Central memory CD8-positive, alpha-beta T cell (primary cell): ENCODE measurements at places on chromosomes 16 and 17.

- H3K36me3 ChIP-seq: no peaks in the 10 kb centered on the region
- DNase-seq: no peak
- no peak overlapping the region for H3K4me3 ChIP-seq
- no peaks in the 10 kb centered on the region for H3K27me3 ChIP-seq
- no peak overlapping the region for H3K27ac ChIP-seq
Observed at GRCh38 chr17:17924131-17924856, 47.9 kb downstream of the TOM1L2 start.

DNA sequence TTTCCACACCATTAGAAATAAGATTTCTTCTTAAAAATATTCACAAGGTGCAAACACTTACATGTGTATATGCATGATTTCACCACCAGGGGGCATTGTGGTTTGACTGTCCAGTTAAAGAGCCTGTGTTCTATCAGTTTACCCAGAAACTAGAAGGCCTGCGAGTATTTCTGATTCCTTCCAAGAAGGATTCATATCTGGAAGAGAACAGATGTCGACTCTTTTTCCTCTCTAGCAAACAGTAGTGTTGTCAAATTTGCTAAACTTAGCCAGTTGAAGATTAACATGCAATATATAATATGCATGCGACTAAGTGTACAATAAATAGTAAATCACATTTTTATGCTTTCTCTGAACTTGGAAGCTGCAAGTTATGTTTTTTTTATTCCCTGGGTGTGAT lies 404.1 kb downstream of the WWOX start:
- peaks cover 2% of the 10 kb centered on the region for H3K36me3 ChIP-seq
- no peaks in the 10 kb centered on the region for H3K4me1 ChIP-seq
- no peak overlapping the region for H3K4me3 ChIP-seq

- no peaks in the 10 kb centered on the region for H3K36me3 ChIP-seq
- no peaks in the 10 kb centered on the region for H3K27me3 ChIP-seq
- H3K27ac ChIP-seq: no peak overlapping the region
- DNase-seq: no peak
- no peak overlapping the region for H3K4me3 ChIP-seq
- H3K4me1 ChIP-seq: no peaks in the 10 kb centered on the region
Observed at GRCh38 chr17:69954241-69954925, 120.6 kb upstream of the KCNJ16 start.

DNA sequence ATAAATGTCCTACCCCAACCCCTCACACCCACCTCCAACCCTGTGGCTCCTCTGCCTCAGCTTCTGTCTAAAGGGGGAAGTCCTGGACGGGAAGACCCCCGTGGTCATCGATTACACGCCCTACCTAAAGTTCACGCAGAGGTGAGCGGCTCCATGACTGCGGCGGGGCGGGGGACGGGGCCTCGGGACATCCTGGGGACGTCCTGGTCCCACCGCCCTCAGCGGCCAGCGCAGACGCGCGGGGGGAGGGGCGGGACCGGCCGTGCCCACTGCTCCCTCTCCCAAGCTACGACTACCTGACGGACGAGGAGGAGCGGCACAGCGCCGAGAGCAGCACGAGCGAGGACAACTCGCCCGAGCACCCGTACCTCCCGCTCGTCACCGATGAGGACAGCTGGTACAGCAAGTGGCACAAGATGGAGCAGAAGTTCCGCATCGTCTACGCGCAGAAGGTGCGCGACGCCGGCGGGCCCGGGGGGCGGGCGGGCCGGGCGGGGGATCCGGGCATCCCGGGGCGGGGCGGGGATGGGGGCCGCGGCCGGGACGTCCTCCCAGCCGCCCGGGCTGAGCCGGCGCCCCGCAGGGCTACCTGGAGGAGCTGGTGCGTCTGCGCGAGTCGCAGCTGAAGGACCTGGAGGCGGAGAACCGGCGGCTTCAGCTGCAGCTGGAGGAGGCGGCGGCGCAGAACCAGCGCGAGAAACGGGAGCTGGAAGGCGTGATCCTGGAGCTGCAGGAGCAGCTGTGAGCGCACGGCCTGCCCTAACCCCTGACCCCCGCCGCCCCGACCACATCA lies 6.7 kb downstream of the RUNDC3A start:
- DNase-seq: no peak
- H3K27ac ChIP-seq: no peak overlapping the region
- peaks cover 48% of the 10 kb centered on the region for H3K27me3 ChIP-seq
- peaks cover 14% of the 10 kb centered on the region for H3K36me3 ChIP-seq
- peaks cover 17% of the 10 kb centered on the region for H3K4me1 ChIP-seq

GRCh38 chr16:85670840-85671239 lies 17.9 kb downstream of the GINS2 start:
- no peak for DNase-seq
- no peaks in the 10 kb centered on the region for H3K27me3 ChIP-seq
- H3K4me3 ChIP-seq: no peak overlapping the region
- H3K4me1 ChIP-seq: no peaks in the 10 kb centered on the region
- peak overlapping the region; percentile 35 for H3K27ac ChIP-seq

- peaks cover 2% of the 10 kb centered on the region for H3K36me3 ChIP-seq
- H3K4me1 ChIP-seq: peaks cover 16% of the 10 kb centered on the region
- peak overlapping the region; percentile 35 for H3K27ac ChIP-seq
- H3K4me3 ChIP-seq: no peak overlapping the region
- H3K27me3 ChIP-seq: peaks cover 16% of the 10 kb centered on the region
Observed at GRCh38 chr17:77002103-77003045, 134.2 kb downstream of the MGAT5B start.

DNA sequence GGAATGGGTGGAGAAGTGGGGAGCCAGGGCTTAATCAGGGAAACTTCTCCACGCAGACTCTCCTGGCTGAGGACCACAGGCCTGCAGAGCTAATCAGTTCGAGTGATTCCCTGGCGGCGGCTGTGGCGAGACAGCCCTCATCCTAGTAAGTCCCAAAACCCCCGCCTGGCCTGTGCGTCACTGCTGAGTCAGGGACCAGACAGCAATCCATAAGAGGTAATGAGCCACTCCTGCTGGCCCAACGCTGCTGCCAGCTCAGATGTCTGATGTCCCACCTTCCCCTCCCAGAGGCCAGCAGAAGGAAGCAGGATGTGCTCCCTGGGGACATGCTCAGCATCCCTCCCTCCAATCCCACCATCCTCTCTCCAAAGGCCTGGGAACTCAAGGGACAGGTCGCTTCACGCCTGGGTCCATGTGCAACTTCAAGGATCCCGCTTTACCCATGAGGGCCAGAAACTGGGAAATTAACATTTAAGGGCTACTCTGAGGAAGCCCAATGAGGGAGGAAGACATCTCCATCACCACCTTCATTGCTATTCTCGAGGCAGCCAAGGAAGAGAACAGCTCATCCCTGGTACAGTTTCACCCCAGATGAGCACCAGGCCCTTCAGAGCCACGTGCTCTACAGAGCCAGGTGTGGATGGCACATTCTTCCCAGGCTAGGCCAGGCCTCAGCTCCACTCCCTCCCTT lies 7.9 kb downstream of the ACLY start:
- no peak overlapping the region for H3K27ac ChIP-seq
- H3K4me3 ChIP-seq: no peak overlapping the region
- no peak for DNase-seq
- no peaks in the 10 kb centered on the region for H3K27me3 ChIP-seq
- H3K4me1 ChIP-seq: peaks cover 25% of the 10 kb centered on the region

GRCh38 chr17:76599694-76600460 lies 14.2 kb upstream of the ST6GALNAC2 start:
- H3K4me3 ChIP-seq: no peak overlapping the region
- H3K27ac ChIP-seq: no peak overlapping the region
- H3K27me3 ChIP-seq: peaks cover 60% of the 10 kb centered on the region
- DNase-seq: no peak
- H3K36me3 ChIP-seq: no peaks in the 10 kb centered on the region

DNA sequence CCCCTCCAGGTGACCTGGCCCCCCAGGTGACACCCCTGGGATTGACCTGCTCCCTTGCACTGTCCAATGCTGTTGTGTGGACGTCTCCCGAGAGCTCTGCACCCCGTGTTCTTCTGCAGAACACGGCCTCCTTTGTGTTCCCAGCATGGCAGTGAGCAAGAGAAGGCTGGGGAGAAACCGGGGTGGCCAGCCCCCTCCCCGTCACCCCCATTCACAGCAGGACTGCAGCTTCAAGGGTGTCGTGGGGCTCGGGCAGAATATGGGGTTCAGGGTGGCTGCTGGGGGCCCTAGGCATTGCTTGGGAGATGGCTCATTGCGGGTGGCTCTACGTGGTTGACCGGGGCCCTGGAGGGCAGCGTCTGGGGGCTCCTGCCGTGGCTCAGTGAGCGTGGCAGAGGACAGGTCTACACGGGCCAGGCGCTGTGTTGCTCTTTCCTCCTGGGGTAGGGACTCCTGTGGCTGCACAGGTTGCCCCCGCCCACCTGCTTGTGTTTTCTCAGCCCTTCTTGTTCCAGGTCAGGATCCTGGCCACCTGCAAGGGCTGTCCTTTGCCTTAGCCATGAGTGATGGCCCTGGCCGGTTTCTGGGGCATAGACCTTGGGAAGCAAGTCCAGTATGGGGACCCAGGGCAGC lies 12.5 kb downstream of the GSE1 start:
- no peak overlapping the region for H3K4me3 ChIP-seq
- H3K27me3 ChIP-seq: no peaks in the 10 kb centered on the region
- no peak for DNase-seq
- peaks cover 9% of the 10 kb centered on the region for H3K36me3 ChIP-seq
- peak overlapping the region; percentile 74 for H3K27ac ChIP-seq
- H3K4me1 ChIP-seq: peaks cover 64% of the 10 kb centered on the region
